Activated naive CD4-positive, alpha-beta T cell (primary cell): ENCODE measurements at places on chromosomes 5 and 9.

DNA sequence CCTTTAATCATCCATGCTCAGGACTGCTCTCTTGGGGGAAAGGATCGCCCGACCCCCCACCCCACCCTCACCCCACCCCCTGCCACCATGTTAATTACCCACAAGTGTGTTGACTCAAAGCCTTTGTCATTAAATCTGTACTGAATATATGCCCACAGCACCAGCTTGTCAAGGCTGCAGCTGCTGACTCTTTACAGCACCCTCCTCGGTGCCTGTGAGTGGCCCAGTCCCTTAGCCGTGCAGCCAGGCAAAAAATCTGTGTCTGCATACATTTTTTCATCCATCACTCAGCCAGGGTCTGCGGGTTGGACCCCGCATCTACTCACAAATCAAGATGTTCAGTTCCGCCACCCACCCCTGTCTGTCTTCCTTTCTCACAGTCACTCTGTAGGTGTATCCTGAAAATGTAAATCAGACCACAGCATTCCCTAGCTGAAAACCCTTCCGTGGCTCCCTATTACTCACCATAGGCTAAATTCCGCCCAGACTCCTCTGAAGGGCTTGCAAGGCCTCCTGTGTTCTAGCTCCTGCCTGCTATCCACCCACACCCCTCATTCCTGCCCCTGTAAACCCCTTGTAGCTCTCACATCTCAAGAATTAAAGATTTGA, 53.7 kb upstream of the KCNIP1 start:
- DNase-seq = no peak

DNA sequence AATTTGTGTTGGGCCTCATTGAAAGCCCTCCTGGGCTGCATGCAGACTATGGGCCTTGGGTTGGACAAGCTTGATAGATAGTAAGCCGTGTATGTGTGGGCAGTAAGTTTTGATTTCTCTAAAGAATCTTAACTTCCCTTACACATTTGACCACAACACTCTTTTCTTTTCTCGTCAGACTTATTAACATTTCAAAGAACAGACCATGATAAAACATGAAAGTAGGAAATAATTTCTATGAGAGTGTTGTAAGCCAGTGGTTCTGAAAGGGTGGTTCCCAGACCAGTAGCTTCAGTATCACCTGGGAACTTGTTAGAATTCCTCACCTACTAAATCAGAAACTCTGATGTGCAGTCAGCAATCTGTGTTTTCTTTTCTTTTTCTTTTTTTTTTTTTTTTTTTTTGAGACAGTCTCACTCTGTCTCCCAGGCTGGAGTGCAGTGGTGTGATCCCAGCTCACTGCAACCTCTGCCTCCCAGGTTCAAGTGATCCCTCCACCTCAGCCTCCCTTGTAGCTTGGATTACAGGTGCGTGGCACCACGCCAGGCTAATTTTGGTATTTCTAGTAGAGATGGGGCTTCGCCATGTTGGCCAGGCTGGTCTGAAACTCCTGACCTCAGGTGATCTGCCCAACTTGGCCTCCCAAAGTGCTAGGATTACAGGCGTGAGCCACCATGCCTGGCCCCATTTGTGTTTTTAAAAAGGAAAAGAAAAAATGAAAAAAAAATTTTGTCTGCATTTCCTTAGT, 20.0 kb upstream of the GCNT1 start:
- DNase-seq = no peak

GRCh38 chr9:94588681-94589080, 4.9 kb downstream of the FBP2 start:
- no peak for DNase-seq

GRCh38 chr9:19127871-19128500, 694 bp upstream of the PLIN2 start:
- DNase-seq = peak; percentile 25

- no peak for DNase-seq
These were observed 55.4 kb downstream of the ARHGAP26 start for GRCh38 chr5:142825378-142826089.

DNA sequence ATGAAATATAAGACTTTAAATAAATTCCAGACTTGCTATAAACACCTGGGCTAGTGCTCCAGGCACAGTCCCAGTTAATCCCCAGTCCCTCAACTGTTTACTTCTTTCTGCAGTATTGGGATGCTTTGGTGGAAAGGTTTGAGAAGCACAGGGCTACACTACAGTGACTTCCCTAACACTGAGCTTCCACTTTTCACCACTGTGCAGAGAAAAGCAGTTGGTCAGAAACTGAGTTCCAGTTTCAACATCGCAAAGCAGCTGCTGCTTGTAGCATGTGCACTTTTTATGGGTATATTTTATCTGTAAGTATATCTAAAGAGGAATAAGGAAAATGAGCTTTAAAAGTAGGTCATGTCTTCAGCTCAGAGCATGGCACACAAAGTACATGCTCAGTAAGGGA, 339.7 kb downstream of the NTRK2 start:
- DNase-seq = no peak

DNA sequence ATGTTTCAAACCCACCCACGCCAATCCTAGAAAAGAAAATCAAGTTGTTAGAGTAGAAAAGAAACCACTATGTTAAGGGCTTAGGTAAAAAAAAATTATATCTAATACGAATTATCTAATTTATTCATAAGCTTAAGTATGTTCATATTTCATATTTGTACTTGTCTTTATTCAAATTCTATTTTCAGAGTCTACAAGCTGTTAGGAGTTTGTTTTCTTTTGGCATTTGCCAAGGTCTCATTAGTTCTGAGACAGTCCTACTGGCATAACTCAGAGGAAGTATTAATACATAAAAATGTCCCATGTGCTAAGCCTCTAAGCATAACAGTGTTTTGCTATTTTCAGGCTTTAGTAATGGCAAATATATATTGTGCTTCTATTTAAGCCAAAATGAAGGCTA, 57.6 kb downstream of the STARD4 start:
- DNase-seq = no peak

- peak; percentile 66 for DNase-seq
These were observed 58.6 kb downstream of the IL6ST start for GRCh38 chr5:55936100-55936693.
